T-helper 17 cell (primary cell): ENCODE measurements at places on chromosomes 6 and 20.

DNA sequence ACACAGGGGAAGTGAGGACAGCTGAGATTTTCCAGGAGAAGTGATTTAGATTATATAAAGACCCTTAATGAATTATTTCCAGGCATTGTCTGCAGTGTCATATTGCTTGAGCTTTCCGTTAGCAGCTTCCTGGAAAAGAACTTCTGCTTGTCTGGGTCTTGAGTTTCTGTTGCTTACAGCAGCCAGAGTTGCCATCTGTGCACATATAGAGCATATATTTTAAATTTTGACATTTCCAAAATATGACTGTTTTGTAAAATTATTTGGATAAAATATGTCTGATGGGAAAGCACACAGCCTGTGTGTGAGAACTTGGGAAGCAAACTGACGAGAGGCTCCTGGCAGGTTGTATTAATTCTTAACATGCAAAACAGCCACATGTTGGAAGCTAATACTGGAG is 21.0 kb upstream of the NKX2-2 start:
- H3K27ac ChIP-seq, result no peak overlapping the region
- H3K4me3 ChIP-seq, result no peak overlapping the region
- peaks cover 46% of the 10 kb centered on the region for H3K27me3 ChIP-seq
- DNase-seq, result no peak

GRCh38 chr20:14877301-14878028 is 540.1 kb upstream of the FLRT3 start:
- no peaks in the 10 kb centered on the region for H3K4me1 ChIP-seq
- H3K4me3 ChIP-seq, result no peak overlapping the region
- no peak for DNase-seq
- no peaks in the 10 kb centered on the region for H3K36me3 ChIP-seq
- H3K27ac ChIP-seq, result no peak overlapping the region

GRCh38 chr6:125512621-125513020 is 210.9 kb upstream of the HDDC2 start:
- peaks cover 18% of the 10 kb centered on the region for H3K27me3 ChIP-seq
- H3K4me3 ChIP-seq, result no peak overlapping the region
- H3K27ac ChIP-seq, result no peak overlapping the region
- H3K4me1 ChIP-seq, result no peaks in the 10 kb centered on the region

GRCh38 chr6:163705923-163706322 is 291.4 kb downstream of the QKI start:
- H3K27me3 ChIP-seq, result peaks cover 26% of the 10 kb centered on the region
- H3K4me1 ChIP-seq, result peaks cover 7% of the 10 kb centered on the region
- no peak overlapping the region for H3K27ac ChIP-seq
- no peak for DNase-seq
- no peaks in the 10 kb centered on the region for H3K36me3 ChIP-seq

GRCh38 chr20:58546756-58547622 is 31.8 kb upstream of the APCDD1L start:
- H3K4me3 ChIP-seq, result no peak overlapping the region
- no peak for DNase-seq
- H3K4me1 ChIP-seq, result peaks cover 3% of the 10 kb centered on the region
- peaks cover 3% of the 10 kb centered on the region for H3K36me3 ChIP-seq

DNA sequence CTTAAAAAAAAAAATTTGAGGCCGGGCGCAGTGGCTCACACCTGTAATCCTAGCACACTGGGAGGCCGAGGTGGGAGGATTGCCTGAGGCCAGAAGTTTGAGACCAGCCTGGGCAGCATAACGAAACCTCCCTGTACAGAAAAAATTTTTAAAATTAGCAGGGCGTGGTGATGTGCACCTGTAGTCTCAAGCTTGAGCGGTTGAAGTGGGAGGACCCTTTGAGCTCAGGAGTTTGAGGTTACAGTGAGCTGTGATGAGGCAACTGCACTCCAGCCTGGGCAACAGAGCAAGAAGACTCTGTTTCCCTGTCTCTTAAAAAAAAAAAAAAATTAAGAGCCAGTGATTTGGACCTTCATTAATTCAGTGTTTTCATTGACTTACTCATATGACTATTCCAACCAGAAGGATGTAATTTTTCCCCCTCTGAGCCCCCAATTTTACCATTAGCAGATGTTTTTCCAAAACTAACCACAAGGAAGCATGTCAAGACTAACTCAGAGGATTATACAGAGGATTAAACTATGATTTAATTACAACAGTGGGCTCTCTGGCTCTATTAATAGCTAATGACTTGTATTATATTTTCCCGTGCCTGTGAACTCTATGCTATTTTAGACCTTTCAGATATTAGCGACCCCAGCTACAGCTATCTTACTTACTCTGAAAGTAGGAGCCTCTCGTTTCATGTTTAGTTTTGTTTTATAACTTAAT is 75.1 kb downstream of the ARID1B start:
- peaks cover 64% of the 10 kb centered on the region for H3K4me1 ChIP-seq
- no peak for DNase-seq
- H3K36me3 ChIP-seq, result no peaks in the 10 kb centered on the region

DNA sequence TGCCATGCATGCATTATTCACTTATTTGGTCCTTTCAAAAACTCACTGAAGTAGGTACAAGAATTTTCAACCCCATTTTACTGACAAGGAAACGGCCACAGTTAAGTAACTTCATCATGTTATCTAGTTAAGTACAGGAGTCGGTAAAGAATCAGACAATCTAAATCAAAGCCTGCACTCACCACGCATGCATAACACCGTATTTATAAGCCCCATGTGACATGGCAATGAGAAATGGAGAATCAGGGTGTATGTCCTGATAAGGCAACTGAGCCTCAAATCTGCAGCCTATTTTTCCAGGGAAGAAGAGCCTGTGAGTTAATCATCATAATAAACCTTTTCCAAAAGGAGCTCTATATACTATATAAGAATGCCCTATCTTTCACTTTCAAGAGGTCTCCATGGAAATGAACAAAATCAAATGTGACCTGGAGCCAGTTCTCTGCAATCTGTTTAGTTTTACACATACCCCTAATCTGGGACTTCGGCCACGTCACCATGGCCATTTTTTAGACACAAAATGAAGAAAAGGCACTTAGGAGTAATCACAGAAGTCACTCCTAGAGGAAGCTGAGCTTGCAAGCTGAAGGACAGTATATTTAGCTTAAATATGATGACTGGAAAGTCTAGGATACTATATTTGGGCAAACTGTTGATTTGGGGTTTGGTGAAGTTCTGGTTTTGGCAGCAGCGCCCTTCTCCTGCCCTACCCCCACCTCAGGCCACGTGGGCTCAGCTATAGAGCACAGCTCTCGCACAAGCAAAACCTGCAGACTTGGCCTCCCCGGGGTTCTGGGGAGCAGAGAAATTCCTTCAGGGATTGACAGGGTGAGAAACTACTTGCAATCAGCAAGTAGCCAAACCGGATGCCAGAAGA is 19.2 kb downstream of the TRAM2 start:
- no peak overlapping the region for H3K4me3 ChIP-seq
- no peak for DNase-seq
- no peaks in the 10 kb centered on the region for H3K27me3 ChIP-seq
- H3K36me3 ChIP-seq, result no peaks in the 10 kb centered on the region
- peaks cover 16% of the 10 kb centered on the region for H3K4me1 ChIP-seq
- H3K27ac ChIP-seq, result no peak overlapping the region

- no peak overlapping the region for H3K4me3 ChIP-seq
- peaks cover 15% of the 10 kb centered on the region for H3K36me3 ChIP-seq
- no peak overlapping the region for H3K27ac ChIP-seq
- peaks cover 6% of the 10 kb centered on the region for H3K4me1 ChIP-seq
- no peaks in the 10 kb centered on the region for H3K27me3 ChIP-seq
Measured at GRCh38 chr6:33065312-33065711, 8.1 kb downstream of the HLA-DPA1 start.

GRCh38 chr6:44779130-44779826 is 391.8 kb downstream of the CDC5L start:
- no peaks in the 10 kb centered on the region for H3K27me3 ChIP-seq
- no peak overlapping the region for H3K4me3 ChIP-seq
- DNase-seq, result no peak
- no peaks in the 10 kb centered on the region for H3K4me1 ChIP-seq
